Stimulated activated CD4-positive, alpha-beta T cell treated with anti-CD3 and anti-CD28 coated beads, Interleukin-15, amount 100 ng/mL, for 24 hours (primary cell): ENCODE measurements at places on chromosomes 2 and 18.
A peak's percentile ranks its signal among the peaks of the same experiment; 100 is the strongest.

DNA sequence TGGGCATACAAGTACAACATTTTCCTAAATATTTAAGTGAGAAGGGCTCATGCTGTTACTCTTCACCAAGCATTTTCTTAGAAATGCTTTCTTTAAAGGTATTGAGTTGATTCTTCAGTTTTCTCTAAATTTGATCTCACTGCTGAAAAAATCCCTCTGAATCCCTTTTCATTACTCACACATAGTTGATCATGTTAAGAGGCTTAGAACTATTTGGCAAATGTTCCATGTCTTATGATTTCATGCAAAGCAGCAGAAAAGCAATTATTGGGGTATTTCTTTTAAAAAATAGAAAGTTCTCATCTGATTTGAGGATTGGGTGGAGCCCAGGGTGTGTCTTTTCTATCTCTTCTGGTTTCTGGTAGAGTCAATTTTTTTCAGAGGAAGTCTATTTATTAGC, 1079.8 kb upstream of the ZEB2 start:
- no peak for DNase-seq

DNA sequence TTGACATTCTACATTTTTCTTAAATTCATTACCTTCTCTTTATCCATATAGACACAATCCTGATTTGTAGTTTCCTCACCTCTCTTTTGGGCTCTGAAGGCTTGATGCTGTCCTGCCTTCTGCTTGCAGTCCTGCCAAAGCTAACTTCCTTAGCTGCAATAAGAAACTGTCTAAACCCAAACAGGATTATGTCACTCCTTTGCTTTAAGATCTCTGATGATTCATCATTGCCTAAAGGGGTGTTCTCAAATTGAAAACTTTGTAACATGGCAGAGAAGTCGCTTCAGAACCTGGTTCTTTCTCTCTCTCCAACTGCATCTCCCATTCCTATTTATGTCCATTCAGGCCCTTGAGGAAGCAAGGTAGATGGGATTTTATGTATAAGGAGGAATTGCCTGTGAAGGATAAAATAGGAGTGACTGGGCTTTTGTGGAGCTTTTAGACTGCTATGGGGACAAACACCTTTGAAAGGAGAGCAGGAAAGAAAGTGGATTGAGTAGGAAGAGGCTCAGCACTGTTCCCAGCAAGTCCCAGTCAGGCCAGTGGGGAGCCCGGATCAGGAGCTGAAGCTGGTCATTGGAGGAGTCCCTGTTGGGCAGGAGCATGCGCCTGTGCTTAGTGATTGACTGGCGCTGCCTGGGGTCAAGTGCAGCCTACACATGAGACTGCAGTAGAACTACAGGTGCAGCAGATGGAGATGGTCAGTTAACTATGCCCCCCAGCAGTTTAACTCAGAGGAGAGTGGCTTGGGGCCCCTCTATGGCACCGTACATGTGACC, 390.6 kb downstream of the CTNNA2 start:
- DNase-seq: no peak

DNA sequence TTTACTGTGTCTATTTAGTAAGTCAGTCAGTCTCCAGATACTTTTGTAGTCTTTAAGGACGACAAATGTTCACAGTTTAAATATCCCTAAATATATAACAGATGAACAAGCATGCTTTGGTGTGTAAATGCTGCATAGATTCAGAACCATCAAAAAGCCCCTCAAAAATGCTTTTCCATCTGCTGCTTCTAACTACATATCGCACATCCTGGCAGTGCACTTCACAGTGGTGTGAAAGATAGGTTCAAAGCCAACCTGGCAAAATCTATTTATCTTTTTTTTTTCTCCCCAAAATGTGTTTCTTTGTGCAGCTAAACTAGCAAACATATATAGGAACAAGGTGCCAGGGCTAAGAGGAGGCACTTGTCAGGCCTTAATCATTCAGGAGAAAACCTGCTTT, 753.8 kb downstream of the PLCL1 start:
- DNase-seq: no peak

DNA sequence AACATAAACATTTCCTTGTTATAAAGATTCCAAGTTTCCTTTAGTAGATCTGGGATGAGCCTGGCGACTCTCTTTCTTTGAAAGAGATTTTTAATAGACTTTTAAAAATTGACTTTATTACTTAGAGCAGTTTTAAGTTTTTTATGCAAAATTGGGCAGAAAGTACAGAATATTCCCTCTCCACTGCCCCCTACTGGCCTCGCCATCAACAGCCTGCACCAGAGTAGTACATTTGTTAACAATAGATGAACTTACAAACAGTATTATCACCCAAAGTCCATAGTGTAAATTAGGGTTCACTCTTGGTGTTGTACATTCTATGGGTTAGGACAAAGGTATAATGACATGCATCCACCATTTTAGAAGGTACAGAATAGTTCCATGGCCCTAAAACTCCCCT, 3.9 kb downstream of the MAP3K19 start:
- peak; percentile 56 for DNase-seq

DNA sequence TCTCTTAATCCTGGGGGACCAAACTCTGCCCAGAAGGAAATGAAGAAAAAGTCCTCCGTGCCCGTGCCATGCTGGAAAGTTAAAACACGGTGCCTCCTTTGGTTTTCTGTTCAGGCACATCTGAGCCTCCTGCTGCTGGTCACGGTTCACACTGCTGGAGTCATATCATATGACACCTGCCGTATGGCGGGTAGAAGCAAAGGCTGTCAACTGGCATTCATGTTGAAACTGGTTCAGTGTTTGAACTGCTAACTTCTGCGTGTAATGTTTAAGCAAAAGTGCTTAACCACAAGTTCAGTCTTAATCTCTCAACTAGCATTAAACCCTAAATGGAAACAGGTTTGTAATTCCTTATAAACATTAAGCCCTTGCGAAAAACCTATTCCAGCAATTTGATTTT, 3.1 kb downstream of the STK39 start:
- peak; percentile 69 for DNase-seq

- no peak for DNase-seq
Measured at GRCh38 chr18:21742315-21742687, 1.7 kb downstream of the MIB1 start.

- DNase-seq: no peak
Measured at GRCh38 chr18:34760444-34760843, 50.3 kb downstream of the DTNA start.

DNA sequence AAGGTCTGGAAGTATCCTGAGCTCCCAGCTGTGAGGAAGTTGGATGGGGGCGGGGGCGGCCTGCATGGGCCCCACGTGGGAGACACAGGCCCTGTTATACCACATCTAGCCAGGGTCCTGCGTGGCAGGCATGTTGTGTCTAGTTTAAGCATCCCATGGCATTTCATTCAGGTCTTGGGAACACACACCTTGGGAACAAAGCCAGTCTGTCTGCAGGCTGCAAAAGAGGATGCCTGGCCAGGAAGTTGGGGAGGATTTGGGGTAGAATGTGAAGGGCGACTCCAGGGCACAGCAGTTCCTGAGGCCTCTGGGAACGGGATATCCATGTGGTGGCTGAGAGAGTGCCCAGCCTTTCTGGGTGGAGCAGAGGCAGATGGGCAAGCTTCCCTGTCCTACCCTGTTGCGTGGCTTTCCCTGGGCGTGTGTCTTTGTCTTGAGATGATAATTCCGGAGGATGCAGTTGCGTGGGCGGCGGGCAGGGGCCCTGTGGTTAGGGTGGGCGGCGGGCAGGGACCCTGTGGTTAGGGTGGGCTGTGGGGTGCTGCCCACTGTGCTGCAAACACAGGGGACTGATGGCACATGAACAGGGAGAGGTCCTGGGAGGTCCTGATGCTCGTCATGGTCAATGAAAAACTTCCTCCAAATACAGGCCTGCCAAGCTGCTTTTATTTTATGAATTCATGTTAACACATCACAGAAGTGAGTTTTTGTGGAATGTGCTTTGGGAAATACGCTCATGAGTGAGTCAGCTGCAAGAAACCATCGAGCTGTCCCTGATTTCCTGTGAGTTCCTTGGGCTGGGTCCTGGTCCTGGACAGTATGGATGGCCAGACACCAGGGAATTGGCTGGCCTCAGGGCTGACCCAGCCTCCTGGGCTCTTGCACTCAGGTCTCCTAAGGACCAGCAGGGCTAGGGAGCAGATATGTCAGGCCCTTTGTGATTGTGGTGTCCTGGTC, 90.0 kb upstream of the HS6ST1 start:
- no peak for DNase-seq

DNA sequence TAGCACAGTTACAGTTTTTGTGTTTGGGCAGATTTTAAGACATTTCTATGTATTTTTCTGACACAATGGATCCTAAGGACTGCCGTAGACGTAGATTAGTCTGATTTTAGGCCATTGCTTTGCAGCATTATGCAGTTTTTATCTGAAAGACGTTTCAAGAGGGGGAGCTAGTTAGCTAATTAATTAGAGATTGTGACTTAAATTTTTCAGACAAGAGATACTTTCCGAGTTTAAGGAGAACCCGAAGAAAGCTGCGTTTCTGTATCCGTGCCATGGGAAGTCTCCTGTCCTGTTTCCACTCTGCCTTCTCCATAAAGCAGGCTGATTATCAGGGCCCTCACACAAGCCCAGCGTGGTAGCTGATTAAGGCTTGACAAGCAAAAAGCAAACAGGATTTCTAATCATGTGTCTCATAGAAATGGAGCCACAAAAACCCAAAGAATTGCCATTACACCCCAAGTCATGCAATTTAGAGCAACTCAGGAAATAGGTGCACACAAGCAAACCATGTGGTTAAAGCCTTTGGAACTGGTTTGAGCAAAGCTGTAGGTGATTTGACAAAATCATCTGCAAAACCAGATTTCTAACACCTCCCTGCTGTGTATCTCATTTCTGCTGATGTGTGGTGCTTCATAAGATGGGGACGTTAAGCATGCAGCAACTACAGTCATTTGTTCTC, 808.1 kb downstream of the RNF144A start:
- no peak for DNase-seq

DNA sequence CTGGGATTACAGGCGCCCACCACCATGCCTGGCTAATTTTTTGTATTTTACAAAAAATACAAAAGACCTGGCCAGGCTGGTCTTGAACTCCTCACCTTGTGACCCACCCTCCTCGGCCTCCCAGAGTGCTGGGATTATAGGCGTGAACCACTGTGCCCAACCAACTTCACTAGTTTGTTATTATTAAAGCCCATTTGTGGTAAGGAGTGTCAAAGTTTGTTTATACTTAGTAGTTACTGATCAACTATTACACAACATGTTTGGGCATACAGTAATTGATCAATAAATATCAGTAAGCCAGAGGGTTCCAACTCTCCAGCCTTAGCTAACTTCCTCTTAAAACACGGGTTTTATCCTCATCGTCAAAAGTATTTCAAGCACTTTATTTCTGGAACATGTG, 67.5 kb upstream of the ZNG1B start:
- no peak for DNase-seq

DNA sequence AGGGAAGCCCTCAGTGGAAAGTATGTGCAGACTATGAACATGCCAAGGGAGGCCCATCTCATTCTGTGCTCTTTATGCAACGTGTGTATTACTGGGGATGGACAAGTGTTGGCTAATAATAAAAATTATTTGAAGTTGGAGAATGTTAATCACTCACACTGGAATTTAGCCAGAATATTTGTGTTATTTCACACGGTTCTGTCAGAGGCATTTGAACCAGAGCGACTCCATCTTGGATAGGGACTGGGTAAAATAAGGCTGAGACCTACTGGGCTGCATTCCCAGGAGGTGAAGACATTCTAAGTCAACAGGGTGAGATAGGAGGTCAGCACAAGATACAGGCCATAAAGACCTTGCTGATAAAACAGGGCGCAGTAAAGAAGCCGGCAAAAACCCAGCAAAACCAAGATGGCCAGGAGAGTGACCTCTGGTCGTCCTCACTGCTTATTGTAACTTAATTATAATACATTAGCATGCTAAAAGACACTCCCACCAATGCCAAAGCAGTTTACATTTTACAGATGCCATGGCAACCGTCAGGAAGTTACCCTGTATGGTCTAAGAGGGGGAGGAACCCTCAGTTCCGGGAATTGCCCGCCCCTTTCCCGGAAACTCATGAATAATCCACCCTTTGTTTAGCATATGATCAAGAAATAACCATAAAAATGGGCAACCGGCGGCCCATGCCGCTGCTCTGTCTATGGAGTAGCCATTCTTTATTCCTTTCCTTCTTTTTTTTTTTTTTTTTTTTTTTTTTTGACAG, 2.6 kb upstream of the FZD5 start:
- DNase-seq: peak; percentile 30

- DNase-seq: no peak
Measured at GRCh38 chr2:64283006-64283570, 138.9 kb upstream of the PELI1 start.
